Activated T-helper 1 cell treated with Interleukin-2 at 50 U/mL for 16 hours (primary cell): ENCODE measurements at places on chromosomes 2 and 18.

DNA sequence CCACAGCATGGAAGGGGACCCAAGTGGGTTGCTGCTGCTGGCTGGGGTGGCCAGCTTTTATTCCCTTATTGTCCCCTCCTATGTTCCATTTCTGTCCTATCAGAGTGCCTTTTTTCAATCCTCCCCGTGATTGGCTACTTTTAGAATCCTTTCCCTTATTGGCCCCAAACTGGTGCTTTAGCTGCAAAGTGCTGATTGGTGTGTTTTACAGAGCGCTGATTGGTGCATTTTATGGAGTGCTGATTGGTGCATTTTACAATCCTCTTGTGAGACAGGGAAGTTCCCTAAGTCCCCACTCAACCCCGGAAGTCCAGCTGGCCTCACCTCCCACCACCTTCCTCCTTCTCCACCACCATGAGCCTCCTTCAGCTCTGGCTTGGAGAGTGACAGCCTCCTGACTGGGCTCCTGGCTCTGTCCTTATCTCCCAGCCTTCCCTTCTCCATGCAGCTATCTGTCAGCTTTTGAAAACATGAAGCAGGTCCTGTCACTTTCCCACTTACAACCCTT lies 20.7 kb upstream of the PLB1 start:
- no peak for DNase-seq

GRCh38 chr2:171436307-171436706 lies 2.3 kb downstream of the DCAF17 start:
- no peak for DNase-seq

DNA sequence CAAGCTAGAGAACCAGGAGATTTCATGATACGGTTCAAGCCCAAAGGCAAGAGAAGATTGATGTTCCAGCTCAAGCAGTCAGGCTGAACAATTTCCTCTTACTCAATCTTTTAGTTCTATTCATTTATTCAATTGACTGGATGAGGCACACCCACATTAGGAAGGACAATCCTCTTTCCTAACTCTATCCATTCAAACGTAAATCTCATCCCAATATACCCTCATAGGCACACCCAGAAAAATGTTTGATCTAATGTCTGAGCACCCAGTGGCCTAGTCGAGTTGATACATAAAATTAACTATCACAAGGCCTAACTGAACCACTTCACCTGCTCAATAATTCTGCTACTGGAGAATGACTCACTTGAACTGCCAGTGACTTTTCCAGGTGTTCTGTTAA lies 180.7 kb downstream of the RAD51AP2 start:
- DNase-seq, result no peak

DNA sequence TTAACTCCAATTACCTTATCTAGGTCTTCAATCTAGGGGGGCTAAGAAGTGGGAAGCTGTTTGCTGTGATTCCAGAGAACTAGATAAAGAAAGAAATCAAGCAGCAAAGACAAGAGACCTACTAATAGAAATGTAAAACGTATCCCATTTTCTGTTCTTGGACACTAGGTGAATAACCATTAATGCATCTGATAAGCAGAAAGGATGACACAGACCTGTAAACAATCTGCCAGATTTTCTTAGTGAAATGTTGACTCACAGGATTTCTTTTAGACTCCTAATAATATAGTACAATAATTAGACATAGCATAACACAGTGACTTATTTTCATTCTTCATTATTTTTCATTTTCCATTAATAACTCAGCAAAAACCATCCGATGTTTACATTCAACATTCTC lies 1.3 kb downstream of the WDR35 start:
- DNase-seq, result no peak

GRCh38 chr2:40419364-40419762 lies 32.5 kb downstream of the SLC8A1 start:
- DNase-seq, result no peak

- no peak for DNase-seq
Observed at GRCh38 chr2:177180269-177181000, 32.2 kb upstream of the HNRNPA3 start.

- no peak for DNase-seq
Observed at GRCh38 chr2:45836316-45836715, 184.8 kb downstream of the PRKCE start.

GRCh38 chr2:96964221-96964905 lies 22.0 kb downstream of the FAM178B start:
- DNase-seq, result no peak

- no peak for DNase-seq
Observed at GRCh38 chr18:25177631-25178030, 174.3 kb downstream of the ZNF521 start.

DNA sequence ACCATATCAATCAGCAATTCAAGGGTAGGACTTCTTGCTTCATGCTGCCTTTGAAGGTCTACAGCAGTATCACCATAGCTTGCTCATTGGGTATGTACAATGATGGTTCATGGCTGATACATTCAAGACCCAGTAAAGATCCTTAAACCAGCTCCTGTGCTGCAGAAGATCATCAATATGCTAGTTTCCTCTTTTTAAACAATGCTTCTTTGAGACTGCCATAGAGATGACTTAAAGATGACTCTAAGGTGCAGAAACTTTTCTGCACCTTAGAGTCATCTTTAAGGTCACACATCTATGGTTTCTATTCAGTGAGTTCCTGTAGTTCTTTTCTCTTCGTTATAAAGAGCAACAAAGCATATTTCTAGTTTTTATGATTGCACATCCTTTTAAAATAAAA lies 102.8 kb upstream of the KLHL14 start:
- no peak for DNase-seq

DNA sequence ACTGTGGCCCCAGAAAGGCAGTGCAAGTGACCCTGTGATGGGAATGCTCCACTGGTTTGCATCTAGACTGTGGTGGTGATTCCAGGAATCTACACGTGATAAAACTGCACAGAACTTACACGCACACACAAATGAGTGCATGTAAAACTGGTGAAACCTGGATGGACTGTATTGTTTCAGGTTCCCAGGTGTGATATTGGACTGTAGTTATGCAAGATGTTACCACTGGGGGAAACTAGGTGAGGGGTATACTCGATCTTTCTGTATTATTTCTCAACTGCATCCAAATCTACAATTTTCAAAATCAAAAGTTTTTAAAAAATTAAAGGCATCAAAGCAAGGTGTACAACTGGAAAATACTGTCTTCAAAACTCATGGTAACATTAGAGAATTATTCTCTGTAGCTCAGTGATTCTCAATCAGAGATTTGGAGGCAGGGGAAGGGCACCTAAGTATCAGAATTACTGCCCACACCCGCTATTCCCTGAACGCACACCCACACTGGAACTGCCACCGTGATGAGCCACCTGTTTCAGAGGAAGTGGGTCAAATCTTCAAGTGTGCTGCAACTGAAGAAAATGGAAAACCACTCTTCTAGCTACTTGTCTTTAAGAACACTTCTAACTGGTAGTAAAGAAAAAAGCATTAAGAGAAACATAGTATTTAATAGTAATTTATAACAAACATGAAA lies 26.7 kb downstream of the PTPN2 start:
- no peak for DNase-seq

DNA sequence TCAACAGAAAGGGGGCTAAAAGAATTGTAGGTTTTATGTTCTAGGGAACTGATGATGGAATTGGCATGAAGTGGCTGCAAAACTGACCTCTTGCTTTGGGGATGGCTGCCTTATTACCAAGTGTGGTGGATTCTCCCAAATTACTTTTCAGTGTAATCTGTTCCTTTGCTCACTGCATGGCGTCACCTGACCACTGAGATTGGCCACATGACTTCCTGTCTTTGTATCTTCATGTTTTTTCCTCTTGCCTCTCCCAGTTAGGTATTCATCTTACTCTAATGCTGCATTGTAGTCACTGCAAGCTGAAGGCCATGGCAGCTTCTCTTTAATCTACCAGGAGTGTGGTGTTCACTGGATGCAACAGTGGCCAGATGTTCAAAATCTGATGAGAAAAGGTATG lies 257.7 kb upstream of the TNP1 start:
- DNase-seq, result no peak

DNA sequence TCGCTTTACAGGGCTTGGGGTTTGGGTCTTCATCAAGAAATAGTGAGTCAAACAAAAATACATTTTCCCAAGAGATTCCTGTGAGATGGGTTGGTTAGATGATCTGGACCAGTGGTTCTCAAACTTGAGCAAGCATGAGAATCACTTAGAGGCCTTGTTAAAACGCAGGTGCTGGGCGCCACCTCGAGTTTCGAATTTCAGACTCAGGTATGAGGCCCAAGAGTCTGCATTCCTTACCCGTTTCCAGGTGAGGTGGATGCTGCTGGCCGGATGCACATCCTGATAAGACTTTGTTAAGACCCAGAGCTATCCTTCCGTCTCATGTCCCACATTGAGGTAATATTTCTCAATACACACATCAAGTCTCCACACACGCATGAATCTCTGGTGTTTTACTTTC lies 707.8 kb upstream of the SALL3 start:
- no peak for DNase-seq

DNA sequence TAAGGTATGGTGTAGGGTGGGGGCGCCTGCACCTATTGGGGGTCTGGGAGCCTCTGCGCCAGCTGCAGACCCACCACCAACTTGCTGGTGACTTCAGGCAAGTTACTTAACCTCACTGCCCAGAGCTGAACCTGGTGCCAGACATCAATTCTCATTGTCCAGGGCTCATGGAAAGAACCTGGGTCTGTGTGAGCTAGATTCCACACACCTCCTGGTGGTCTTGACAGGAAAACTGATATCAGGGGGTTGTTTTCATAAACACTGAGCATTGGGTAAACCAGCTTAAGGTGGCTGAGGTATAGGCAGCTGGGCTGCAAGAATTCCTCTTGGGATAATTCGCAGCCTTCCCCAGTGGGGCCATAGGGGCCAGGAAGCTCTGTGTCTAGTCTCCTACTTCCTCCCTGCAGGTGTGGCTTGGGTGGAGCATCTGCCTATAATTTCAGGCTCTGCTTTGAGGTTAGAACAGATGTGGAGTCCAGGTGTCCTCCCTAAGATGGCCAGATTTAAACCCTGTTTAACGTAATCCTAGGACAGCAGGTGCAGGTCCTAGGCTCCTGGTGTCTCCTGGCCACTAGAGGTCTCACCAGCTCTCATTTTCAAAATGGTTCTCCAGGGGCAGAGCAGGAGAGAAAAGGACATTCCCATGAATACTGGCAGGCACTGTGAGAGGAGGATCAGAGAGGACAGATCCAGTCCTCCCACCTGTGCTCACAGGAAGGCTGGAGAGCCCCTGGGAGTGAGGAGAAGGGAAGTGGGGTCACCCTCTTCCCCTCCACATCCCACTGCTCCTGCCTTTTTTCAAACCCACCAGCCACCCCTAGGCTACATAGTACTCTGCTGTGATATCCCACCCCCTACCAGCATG lies 100.4 kb upstream of the SMAD2 start:
- no peak for DNase-seq

- DNase-seq, result no peak
Observed at GRCh38 chr2:74242354-74243071, 44.1 kb downstream of the MTHFD2 start.

- no peak for DNase-seq
Observed at GRCh38 chr2:134466141-134466540, 212.3 kb downstream of the MGAT5 start.

- no peak for DNase-seq
Observed at GRCh38 chr2:43251171-43251731, 24.8 kb upstream of the ZFP36L2 start.

GRCh38 chr2:88127888-88128653 lies at the start of gene FABP1:
TSS of gene FABP1 (minus strand) at chr2:88128062. CDS start at chr2:88128017, 45 bp downstream.
- DNase-seq, result no peak

GRCh38 chr2:69694894-69695849 lies 46.8 kb upstream of the ANXA4 start:
- DNase-seq, result no peak

DNA sequence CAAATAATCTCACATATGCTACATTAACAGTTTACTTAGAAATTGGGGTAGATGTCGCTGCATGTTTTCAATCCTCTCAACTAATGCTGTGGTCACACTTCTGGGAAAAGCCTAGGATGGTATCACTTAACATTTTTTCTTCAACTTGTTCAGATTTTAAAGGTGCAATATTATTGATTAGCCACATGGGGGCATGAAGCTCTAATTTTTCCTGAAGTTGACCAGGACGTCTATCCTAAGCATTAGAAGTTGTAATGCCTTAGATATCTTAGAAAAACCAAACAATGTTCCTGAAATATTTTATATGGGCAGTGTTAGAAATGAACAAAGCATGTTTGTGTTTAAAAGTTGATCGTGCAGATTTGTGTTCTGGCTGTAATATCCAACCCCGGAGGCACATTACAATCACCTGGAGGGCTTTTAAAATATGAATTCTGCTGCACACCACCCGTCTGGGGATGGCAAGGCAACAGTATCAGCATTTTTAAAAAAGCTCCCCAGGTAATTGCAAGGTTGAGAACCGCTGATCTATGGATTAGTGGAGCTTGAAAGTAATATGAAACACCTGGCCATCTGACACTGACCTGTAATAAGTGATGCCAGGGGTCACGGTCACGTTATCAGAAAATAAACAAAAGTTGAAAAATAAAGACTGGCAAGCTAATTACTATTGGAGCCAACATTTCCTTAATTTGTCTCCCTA lies 100.5 kb upstream of the LMAN1 start:
- no peak for DNase-seq

GRCh38 chr2:86029873-86030272 lies 75.8 kb downstream of the POLR1A start:
- no peak for DNase-seq

GRCh38 chr2:218781691-218782527 lies at the start of gene CYP27A1:
TSS of gene CYP27A1 (plus strand) at chr2:218782147. CDS start at chr2:218782183, 36 bp downstream.
- no peak for DNase-seq

- no peak for DNase-seq
Observed at GRCh38 chr2:41768310-41768709, 279.5 kb upstream of the PKDCC start.
